Stimulated activated CD4-positive, alpha-beta T cell treated with anti-CD3 and anti-CD28 coated beads, Interleukin-4, amount 100 ng/mL, for 48 hours (primary cell): ENCODE measurements at places on chromosomes 4 and X.
A peak's percentile ranks its signal among the peaks of the same experiment; 100 is the strongest.

GRCh38 chr4:53991821-53992220 is 72.6 kb downstream of the CHIC2 start:
- no peak for DNase-seq

GRCh38 chr4:106315476-106315967 is 487 bp downstream of the TBCK start:
- peak; percentile 31 for DNase-seq

GRCh38 chr4:181289198-181289597 is 954.0 kb upstream of the TENM3 start:
- no peak for DNase-seq

- DNase-seq: no peak
These were observed 1132.2 kb downstream of the FAT4 start for GRCh38 chr4:126446917-126447316.

- no peak for DNase-seq
These were observed 822.6 kb downstream of the GLUD2 start for GRCh38 chrX:121869876-121870477.

DNA sequence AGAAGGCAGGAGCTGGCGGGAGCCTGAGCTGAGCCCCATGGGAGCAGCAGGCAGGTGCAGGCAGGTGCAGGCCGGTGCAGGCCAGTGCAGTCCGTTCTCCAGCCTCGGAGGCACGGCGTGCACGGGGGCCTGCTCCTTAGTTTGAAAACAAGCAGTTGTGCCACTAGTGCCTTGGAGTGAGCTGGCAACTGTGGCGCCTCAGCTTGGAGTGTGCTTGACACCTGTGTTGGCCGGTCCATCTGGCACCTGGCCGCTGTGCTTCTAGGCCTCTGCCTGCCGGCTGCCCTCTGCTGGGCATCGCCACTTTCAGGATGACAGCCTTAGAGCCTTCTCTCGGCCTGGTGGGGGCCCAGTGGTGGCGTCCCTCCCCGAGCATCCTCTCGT is 47.9 kb downstream of the RGS12 start:
- no peak for DNase-seq

DNA sequence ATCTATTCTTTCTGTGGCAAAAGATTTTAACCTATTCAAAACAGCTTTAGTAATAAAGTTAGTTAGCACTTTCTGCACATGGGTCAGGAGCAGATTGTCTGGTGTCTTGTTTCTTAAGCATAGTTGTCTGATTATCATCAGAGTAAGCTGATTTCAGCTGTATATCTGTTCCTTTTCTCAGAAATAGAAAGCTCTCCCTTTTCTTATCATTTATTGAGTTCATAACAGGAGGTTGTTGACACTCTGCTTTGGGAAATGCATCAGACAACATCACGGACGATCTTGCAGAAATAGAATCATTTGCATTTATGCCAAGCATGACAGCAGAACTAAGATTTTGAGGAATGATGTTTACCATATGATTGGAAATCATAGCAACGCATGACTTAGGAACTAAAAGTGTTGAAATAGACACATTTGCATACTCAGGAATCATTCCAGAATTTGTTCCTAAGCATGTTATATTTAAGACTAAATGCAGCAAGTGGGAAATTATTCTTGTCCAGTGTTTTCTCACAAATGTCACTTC is 66.7 kb downstream of the RBMX2 start:
- DNase-seq: no peak

GRCh38 chrX:39337451-39337850 is 536.2 kb downstream of the MID1IP1 start:
- DNase-seq: no peak

GRCh38 chrX:42797651-42798269 is 19.8 kb upstream of the PPP1R2C start:
- no peak for DNase-seq

- no peak for DNase-seq
These were observed 143.4 kb downstream of the KLHL13 start for GRCh38 chrX:117973110-117973807.

GRCh38 chr4:171601091-171601490 is 212.1 kb upstream of the GALNTL6 start:
- no peak for DNase-seq

- no peak for DNase-seq
These were observed 53.4 kb upstream of the IBSP start for GRCh38 chr4:87746001-87746400.
